Activated T-helper 2 cell treated with anti-CD3 and anti-CD28 coated beads, Interferon-gamma antibody, Interleukin-2, Interleukin-4, amounts not matched to agents 10 μg/mL and 5 μg/mL and 100 μg/mL, durations not matched to agents 14 hours and 24 hours and 36 hours (primary cell): ENCODE measurements at places on chromosomes 6 and 20.

- no peak overlapping the region for H3K4me3 ChIP-seq
- no peak overlapping the region for H3K27ac ChIP-seq
- H3K4me1 ChIP-seq: peaks cover 2% of the 10 kb centered on the region
- no peaks in the 10 kb centered on the region for H3K36me3 ChIP-seq
- H3K27me3 ChIP-seq: peaks cover 12% of the 10 kb centered on the region
- peak; percentile 40 for DNase-seq
Measured at GRCh38 chr20:46132705-46133120, 14.6 kb downstream of the CD40 start.

DNA sequence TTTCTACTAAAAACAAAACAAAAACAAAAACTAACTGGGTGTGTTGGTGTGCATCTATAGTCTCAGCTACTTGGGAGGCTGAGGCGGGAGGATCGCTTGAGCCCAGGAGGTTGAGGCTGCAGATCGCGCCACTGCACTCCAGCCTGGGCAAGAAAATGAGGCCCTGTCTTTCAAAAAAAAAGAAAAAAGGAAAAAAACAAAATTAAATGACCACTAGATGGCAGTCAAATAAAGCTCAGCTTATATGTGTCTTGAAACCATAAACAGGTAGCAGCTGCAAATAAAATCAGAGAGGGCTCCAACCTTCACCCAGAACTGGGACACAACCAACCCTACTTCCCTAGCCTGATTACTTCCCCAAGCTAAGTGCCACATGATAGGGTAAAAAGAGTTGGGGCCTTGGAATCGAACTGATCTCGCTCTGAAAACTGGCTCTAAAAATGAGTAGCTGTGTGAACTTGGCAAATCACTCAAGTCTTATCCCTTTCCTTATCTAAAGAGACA lies 67.1 kb upstream of the ADGRF4 start:
- peaks cover 2% of the 10 kb centered on the region for H3K27me3 ChIP-seq
- peaks cover 8% of the 10 kb centered on the region for H3K4me1 ChIP-seq
- H3K27ac ChIP-seq: no peak overlapping the region
- no peak for DNase-seq

- no peaks in the 10 kb centered on the region for H3K36me3 ChIP-seq
- no peak for DNase-seq
- H3K4me1 ChIP-seq: no peaks in the 10 kb centered on the region
Measured at GRCh38 chr6:71488186-71488585, 199.6 kb downstream of the OGFRL1 start.

DNA sequence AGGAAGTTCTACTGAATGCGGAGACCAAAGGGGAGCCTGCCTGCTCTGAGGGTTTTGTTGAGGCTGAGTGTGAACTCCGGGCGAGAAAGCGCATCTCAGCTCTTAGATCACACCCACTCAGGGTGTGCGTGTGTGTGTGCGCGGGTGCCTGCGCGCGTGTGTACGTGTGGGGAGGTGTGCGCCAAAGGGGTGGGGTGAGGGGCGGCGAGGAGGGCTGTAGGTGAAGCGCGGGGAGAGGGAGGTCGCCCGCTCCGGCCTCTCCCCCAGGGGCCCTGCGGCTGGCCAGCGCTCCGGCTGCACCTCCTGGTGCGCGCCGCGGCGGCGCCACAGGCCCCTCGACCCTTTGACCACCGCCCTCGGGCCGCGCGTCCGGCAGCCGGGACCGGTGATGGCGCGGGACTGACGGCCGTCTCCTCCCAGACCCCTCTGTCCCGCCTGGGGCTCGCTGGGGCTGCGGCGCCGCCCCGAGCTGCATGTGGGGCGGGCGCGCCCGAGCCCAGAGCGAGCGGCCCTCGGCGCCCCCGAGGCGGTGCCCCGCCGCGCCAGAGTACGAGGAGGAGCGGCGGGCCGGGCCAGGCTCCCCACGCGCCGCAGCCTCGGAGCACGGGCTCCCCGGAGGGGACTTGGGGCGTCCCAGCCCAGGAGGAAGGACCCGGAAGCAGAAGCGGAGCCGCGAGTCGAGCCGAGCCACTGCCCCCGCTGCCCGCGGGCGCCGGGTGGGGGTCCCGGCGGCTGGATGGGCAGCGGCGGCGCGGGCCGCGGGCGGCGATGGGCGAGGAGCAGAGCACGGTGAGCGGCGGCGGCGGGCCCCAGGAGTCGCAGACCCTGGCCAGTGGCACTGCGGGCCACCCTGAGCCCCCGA lies at the start of gene RNF217:
RNF217 (plus strand) TSS at position 661 of the 862 bp plus-strand sequence; CDS start at position 769, 108 bp downstream.
- H3K4me1 ChIP-seq: peaks cover 12% of the 10 kb centered on the region
- peak within 1 kb of the TSS; percentile 76 for H3K4me3 ChIP-seq
- no peaks in the 10 kb centered on the region for H3K36me3 ChIP-seq

DNA sequence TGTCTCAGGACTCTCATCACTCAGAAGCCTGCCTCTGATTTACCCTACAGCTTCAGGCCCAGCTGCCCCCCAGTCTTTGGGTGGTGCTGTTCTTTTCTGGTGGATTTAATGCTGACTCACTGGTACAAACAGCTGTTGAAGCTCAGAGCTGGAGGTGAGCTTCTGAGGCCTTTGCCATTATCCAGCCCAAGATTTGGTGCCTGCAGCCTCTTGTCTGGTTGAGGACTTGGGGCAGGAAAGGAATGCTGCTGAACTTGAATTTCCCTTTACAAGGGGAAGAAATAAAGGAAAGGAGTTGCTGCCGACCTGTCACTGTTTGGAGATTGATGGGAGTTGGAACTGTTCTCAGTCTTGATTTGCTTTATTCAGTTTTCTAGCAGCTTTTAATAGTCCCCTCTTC lies 19.8 kb downstream of the ABCF1 start:
- H3K4me1 ChIP-seq: peaks cover 1% of the 10 kb centered on the region
- no peak overlapping the region for H3K4me3 ChIP-seq
- H3K36me3 ChIP-seq: peaks cover 71% of the 10 kb centered on the region
- no peak overlapping the region for H3K27ac ChIP-seq
- no peak for DNase-seq
- H3K27me3 ChIP-seq: no peaks in the 10 kb centered on the region

DNA sequence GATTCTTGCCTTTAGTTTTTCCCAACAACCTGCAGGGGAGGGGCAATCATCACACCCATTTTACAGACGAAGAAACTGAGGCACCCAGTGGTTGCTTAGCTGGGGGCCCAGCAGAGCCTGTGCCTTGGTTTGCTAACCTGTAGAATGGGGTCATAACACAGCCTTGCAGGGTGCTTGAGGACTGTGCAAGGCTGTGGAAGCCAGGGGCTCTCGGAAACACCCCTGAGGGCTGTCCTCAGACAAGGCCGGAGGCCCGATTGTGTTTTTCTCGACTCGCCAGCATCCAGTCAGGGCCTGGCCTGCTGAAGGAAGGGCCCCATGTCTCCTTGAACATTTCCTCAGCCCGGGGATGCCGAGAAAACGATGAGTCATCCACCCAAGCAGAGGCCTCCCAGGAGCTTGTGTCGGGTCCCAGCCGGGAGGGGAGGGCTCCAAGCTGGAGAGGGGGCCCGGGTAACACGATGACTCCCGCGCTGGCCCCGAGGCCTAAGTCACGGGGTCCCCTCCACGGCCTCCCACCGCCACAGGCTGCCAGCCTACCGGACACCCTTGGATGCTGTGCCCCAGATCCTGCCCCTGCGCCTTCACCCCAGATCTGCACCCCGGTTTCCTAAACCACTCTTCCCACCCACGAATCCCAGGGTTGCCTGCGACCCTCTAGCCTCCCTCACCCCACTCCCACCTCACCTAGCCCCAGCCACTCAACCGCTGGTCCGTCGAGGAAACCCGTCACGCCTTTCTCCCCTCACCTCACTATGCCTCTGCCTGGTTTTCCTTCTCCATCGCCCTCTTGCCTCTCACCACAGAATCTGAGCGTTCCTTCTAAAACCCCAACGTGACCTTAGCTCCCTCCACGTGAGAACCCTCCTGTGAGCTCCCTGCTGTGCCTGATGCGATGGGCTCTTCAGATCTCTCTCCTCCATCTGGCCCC lies 10.6 kb downstream of the NOL4L start:
- H3K4me1 ChIP-seq: peaks cover 13% of the 10 kb centered on the region
- H3K36me3 ChIP-seq: no peaks in the 10 kb centered on the region
- no peak overlapping the region for H3K4me3 ChIP-seq
- no peaks in the 10 kb centered on the region for H3K27me3 ChIP-seq
- DNase-seq: no peak
- H3K27ac ChIP-seq: no peak overlapping the region

- no peaks in the 10 kb centered on the region for H3K36me3 ChIP-seq
- DNase-seq: no peak
- no peak overlapping the region for H3K4me3 ChIP-seq
- H3K27me3 ChIP-seq: peaks cover 2% of the 10 kb centered on the region
- H3K4me1 ChIP-seq: peaks cover 4% of the 10 kb centered on the region
Measured at GRCh38 chr6:41599015-41599851, 39.0 kb upstream of the MDFI start.

GRCh38 chr20:33841436-33841799 lies 30.3 kb downstream of the CHMP4B start:
- no peak overlapping the region for H3K27ac ChIP-seq
- DNase-seq: no peak
- peaks cover 14% of the 10 kb centered on the region for H3K36me3 ChIP-seq
- no peaks in the 10 kb centered on the region for H3K27me3 ChIP-seq

DNA sequence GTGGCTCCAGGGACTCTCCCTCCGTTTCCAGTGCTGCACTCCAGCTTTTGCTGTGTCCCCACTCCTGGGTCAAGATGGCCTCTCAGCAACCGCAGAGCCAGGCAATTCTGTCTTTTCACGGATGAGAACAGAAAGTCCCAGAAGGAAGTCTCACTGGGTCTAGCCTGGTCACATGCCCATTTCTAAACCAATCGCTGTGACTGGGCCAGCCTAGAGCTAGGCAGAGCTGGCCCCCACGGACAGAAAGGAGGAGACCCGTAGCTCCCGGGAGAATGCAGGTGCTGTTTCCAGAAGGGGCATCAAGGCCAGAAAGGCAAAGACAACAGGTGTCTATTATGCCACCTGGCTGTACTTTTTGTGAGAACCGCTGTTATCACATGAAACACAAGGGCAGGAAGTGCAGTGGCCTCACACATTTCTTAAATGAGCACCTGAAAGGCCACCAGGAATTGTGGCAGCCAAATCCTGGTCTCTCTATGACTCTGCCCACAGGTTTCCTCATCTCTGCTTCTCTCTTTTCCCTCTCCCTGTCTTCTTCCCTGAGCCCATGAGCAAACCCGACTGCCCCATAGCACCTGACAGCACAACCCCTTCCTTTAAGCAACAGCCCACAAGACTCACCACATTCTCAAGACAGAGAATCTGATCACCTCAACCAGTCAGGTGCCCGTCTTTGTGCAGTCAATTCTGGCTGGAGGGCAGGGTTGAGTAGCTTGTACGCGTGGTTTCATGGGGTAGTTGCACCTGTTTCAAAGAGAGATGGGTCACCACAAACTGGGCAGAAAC lies 37.1 kb upstream of the B4GALT5 start:
- DNase-seq: no peak
- peaks cover 9% of the 10 kb centered on the region for H3K4me1 ChIP-seq
- no peaks in the 10 kb centered on the region for H3K36me3 ChIP-seq
- H3K27me3 ChIP-seq: peaks cover 24% of the 10 kb centered on the region

GRCh38 chr6:16635291-16635809 lies 125.9 kb downstream of the ATXN1 start:
- DNase-seq: no peak
- H3K27me3 ChIP-seq: no peaks in the 10 kb centered on the region
- H3K36me3 ChIP-seq: peaks cover 52% of the 10 kb centered on the region

DNA sequence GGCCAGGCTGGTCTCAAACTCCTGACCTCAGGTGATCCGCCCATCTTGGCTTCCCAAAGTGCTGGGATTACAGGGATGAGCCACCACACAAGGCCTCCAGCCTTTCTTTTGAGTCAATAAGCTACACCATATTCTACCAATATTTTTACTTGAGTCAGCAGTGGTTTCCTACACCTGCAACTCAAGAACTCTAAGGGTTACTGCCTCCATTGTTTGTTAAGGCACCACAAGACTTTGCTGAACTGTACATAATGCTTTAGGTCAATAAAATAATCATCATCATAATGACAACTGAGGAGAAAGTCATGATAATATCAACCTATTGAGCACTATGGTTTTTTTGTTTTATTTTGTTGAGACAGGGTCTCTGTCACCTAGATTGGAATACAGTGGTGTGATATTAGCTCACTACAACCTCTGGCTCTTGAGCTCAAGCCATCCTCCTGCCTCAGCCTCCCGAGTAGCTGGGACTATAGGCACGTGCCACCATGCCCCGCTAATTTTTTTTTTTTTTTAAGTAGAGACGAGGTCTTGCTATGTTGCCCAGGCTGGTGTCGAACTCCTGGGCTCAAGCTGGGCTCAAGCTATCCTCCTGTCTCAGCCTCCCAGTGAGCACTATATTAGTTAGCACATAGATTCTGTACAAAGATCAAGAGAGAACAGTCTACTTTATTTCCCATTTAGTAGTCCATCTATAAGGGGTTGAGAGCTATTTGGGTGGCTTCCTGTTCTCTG lies 34.9 kb upstream of the ZMYND8 start:
- no peak overlapping the region for H3K4me3 ChIP-seq
- H3K27ac ChIP-seq: peak overlapping the region; percentile 79
- peaks cover 15% of the 10 kb centered on the region for H3K4me1 ChIP-seq
- peaks cover 2% of the 10 kb centered on the region for H3K36me3 ChIP-seq
- H3K27me3 ChIP-seq: no peaks in the 10 kb centered on the region
- no peak for DNase-seq

DNA sequence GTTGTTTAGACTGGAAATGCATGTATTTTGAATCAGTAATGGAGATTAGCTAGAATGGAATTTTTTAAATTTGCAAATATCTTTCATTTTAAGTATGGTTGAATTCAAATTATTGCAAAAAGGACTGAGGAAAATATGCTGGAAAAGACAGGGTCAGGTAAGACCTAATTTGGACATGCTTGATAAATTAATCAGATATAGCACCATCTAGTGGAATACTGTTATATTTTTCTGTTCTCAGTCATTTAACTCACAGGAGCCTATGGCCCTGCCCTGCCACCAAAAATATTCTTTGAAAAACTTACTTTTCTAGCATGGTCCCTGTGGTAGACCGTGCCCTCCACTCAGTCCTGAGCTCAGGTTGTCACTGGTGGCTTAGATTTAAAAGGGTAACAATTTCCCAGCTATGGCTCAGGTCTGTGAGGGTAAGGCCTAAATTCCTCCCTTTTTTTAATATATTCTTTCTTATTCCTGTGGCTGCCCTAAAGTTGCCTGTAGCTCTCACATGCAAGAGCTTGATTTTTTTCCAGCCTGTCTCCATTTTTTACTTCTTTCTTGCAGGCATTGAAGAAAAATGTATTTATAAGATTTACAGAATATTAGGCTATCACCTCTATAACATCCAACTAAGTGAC lies 25.3 kb upstream of the KIAA1586 start:
- no peak overlapping the region for H3K4me3 ChIP-seq
- no peaks in the 10 kb centered on the region for H3K4me1 ChIP-seq
- H3K27ac ChIP-seq: no peak overlapping the region
- H3K27me3 ChIP-seq: peaks cover 22% of the 10 kb centered on the region
- peaks cover 6% of the 10 kb centered on the region for H3K36me3 ChIP-seq

DNA sequence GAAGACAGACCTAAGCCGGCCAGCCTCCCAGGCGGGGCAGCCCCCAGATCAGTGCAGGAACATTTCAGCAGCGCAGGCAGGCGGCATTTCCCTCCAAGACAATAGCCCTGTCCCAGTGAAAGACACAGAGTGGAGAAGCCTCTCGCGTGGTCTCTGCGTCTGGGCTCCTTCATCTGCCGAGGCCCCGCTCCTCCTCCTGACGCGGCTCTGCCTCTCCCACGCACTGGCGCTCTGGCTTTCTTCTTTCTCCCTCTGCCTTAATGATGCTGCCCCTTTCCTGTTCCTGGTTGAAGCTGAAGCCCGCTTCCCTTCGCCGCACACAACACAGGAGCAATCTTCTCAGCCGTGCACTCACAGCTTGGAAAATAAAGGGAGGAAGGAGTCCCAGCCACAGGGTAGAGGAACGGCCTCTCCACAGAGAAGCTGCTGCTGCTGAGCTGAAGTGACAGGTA lies 347.5 kb downstream of the CDH4 start:
- no peak for DNase-seq
- H3K36me3 ChIP-seq: no peaks in the 10 kb centered on the region
- no peaks in the 10 kb centered on the region for H3K27me3 ChIP-seq
- H3K4me3 ChIP-seq: no peak overlapping the region
- no peak overlapping the region for H3K27ac ChIP-seq
